Kasumi-1 (cell line): ENCODE measurements at places on chromosomes 13 and 19.

DNA sequence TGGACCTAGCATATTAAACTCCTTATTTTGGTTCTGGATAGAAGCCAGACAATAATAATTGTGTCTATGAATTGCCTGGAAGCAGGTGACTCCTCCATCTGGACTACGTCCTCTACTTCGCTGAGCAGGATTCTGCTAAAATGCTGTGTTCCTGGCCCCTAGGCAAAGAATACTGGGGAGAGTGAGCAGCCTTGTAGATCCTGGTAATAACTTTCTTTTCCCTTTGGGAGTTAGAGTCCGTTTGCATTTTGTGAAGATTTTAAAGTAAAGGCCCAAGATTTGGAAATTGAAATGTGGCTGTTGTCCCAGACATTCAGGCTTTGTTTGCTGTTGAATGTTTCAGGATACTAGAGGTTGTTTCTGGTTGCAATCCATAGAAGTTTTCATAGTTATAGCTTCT, 511.9 kb upstream of the KLF12 start:
- no peak for DNase-seq

DNA sequence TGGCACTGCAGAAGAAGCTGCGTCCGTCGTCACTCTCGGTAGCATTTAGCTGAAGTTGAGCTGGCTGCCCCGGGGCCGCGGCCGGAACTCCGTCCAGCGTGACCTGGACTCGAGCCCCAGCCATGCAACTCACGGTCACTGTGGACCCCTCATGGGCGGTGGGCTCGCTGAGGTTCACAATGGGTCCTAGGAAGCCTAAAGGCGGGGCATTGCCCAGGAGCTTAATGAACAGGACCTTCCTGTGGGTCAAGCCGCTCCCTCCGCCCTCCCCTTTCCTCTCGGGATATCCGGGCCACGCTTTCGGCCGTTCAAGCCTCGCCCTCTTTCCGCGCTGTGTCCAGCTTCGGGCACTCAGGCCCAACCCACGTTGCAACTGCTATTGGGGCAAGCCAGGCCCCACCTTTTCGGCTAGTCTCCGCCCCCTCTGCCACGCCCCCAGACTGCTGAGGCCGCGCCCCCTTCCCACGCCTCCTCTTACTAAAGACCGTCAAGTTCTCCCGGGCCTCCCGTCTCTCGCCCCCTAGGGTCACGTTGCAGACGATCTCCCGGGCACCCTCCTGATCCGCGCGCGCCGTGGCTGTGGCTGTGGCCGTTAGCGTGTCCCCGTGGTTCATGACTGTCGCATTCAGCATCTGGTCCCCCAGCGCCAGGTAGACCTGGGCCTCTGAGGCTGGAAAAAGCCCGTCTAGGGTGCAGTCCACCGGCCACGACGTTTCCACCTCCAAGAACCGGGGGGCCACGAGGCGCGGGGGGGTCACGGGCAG, 1.4 kb upstream of the RAVER1 start:
- DNase-seq: no peak

GRCh38 chr13:42047561-42048341, 697 bp upstream of the DGKH start:
- DNase-seq: peak; percentile 72

DNA sequence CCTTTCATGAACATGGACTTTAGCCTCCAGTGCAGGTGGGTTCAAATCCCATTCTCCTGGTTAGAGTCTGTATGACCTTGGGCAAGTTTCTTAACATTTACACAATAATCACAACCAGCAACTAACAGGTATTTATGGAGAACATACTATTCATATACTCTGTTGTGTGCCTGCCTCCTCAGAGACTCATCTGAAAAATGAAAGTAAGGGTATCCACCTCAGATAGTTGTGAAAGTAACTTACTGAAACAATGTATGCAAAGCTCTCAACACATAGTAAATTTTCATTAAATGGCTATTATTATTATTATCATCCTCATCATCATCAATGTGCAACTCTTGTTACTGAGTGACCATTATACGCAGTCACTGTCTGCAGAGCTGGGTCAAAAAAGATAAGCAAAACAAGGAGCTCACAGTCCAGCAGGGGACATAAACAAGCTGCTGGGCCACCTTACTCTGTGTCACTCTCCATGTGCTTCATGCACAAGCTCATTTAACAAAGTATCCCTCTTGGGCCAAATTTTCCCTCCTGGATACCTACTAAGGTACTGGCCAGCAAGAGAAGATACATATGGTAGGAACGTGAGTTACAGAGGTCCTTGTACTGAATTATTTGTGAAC, 70.9 kb upstream of the FNDC3A start:
- no peak for DNase-seq

GRCh38 chr19:28889941-28890670, 322.8 kb downstream of the UQCRFS1 start:
- DNase-seq: no peak

GRCh38 chr13:52776726-52777125, 37.1 kb upstream of the CNMD start:
- DNase-seq: no peak

DNA sequence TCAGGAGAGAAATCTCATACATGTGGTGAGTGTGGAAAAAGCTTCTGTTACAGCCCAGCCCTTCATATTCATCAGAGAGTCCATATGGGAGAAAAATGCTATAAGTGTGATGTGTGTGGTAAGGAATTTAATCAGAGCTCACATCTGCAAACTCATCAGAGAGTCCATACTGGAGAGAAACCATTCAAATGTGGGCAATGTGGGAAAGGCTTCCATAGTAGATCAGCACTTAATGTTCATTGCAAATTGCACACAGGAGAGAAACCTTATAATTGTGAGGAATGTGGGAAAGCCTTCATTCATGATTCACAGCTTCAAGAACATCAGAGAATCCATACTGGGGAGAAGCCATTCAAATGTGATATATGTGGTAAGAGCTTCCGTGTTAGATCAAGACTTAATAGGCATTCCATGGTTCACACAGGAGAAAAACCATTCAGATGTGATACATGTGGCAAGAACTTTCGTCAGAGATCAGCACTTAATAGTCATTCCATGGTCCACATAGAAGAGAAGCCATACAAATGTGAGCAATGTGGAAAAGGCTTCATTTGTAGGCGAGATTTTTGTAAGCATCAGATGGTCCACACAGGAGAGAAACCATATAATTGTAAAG, 15.2 kb downstream of the ZNF221 start:
- no peak for DNase-seq

- DNase-seq: no peak
Measured at GRCh38 chr13:66794340-66795031, 435.6 kb downstream of the PCDH9 start.

GRCh38 chr19:17751912-17752273, 616 bp downstream of the FCHO1 start:
- DNase-seq: no peak

- DNase-seq: peak; percentile 33
Measured at GRCh38 chr13:25874907-25875306, 176.9 kb downstream of the SHISA2 start.

GRCh38 chr19:55173714-55174409, 6.2 kb downstream of the SYT5 start:
- no peak for DNase-seq

- DNase-seq: no peak
Measured at GRCh38 chr13:28889086-28889732, 69.1 kb downstream of the MTUS2 start.

- no peak for DNase-seq
Measured at GRCh38 chr13:107367258-107367657, 799.3 kb upstream of the ARGLU1 start.

- no peak for DNase-seq
Measured at GRCh38 chr13:101230271-101230890, 185.9 kb downstream of the NALCN start.

DNA sequence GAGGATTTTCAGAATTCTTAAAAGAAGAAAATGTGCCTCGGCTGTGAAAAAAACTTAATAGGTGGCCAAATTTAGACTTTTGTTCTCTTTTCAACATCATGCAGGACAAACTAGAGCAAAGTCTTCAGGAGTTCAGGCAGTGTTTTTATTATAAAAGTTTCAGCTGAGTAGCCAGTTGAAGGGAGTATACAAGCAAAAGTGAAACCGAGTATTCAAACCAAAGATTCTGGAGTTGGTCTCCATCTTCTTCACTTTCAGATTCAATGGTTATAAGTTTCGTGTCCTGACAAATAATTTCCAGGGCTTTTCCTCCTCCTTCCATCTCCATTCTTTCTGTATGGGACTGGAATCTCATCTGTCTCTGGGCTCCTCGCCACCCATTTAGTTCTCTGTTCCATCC, 379.7 kb downstream of the GPC5 start:
- DNase-seq: no peak

- DNase-seq: no peak
Measured at GRCh38 chr19:41776700-41777099, 19.7 kb upstream of the CEACAM3 start.

GRCh38 chr13:47017476-47017875, 120.6 kb upstream of the HTR2A start:
- DNase-seq: no peak

- no peak for DNase-seq
Measured at GRCh38 chr13:73303851-73304250, 245.0 kb downstream of the KLF5 start.

DNA sequence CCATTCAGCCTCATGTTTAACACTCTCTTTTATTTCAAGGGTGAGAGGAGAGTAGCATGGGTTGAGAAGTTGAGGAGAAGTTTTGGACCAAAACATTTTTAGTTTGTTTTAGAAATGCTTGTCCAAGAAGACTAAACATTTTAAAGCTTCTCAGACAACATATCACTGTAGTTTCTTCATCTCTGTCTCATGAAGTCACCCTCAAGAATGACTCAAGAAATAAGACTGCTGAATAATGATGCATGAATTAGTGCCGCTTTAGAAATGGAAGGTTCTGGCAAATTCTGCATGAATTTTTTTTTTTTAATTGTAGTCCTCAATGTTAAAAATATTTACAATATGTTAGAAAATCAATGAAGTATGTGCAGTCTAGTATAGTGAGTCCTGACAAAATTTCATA, 422.7 kb upstream of the ARGLU1 start:
- no peak for DNase-seq

GRCh38 chr13:114185182-114185971, 6.3 kb downstream of the CFAP97D2 start:
- no peak for DNase-seq

DNA sequence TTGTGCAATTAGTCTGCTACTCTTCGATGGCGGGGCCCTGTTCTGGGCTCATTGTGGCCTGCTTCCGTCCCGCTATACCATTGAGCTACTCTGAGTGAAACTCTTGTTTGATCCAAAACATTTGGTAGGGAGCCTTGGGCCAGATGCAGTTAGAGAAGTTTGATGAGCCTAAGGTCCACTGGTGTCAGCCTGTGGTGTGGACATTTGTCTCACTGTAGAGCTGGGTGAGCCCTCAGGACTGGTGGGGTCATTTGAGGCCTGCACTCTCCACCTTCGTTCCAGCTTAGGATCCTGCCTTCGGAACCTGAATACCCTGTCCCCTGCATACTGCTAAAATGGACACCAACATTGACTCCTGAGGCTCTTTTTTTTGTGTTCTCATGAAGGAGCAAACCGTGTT, 6.9 kb downstream of the UBAC2 start:
- no peak for DNase-seq

DNA sequence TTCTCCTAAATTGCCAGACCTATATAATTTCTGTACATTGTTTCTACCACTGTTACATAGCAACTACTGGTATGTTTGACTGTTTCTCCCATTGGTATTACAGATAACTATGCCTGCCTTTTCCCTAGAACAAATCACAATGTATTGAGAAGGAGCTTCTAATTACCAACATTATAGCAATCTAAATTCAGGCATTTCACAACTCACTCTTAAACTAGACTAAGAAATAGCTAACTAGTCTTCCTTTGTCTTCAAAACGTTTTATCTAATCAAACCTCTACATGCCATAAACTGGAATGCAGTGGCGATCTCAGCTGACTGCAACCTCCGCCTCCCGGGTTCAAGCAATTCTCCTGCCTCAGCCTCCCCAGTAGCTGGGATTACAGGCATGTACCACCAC, 18.2 kb downstream of the RBM26 start:
- DNase-seq: no peak

GRCh38 chr19:52961981-52962380, 700 bp downstream of the ZNF816 start:
- no peak for DNase-seq

GRCh38 chr19:11194656-11195558, 2.4 kb downstream of the KANK2 start:
- DNase-seq: peak; percentile 84

DNA sequence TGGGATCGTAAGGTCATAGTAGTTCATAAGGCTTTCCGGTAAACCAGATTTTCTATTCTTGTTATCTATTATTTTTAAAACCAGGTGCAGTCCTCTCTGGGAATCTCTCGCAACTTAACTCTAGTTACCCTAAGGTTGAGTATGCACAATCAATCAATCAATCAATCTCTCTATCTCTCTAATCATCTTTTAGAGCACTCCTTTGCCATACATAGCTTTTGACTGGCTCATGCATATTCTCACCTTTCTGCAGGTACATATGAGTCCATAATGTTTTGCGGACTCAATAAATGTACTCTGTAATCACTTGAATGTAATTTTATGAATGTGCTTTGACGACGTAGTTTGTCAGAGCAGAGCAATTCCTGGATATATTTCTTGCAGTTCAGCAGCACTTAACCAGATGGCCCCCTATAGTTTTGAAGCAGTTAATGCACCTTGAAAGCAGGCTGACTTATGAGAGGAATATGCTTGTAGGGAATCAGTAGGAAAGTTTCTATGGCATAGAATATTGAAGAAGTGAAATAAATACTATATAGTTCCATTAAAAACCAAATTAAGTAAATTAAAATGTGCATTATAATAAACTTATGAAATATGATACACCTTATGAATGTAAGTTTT, 524.7 kb downstream of the GPC5 start:
- DNase-seq: no peak

GRCh38 chr13:52925251-52925650, 76.8 kb upstream of the PCDH8 start:
- no peak for DNase-seq

DNA sequence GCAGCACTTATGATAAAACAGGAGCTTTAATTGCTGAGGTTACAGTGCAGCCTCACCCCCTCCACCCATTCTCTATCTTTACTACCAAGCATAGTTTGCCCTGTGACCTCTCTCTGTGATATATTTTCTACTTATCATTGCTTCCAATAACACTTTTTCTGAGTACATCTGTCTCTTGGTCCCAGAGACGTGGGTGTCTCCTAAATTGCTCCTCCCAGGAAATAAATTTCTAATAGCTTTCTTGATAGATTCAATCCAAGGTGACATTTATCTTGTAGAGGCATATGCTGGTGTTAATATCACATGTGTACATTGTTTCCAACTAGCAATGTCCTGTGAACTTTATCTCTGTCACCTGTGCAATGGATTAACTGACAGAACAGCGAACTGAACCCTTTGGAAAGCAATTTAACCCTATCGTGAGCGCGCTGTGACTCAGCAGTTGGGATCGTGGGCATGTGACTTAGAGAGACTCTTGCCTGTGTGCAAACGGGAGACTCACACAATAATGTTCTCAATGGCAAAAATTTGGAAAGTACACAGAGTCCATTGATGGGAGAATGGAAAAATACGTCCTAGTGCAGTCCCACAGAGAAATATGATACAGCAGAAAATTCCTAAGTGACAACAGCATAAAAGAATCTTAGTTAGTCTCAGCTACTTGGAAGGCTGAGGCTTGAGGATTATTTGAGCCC, 7.0 kb upstream of the MAP2K2 start:
- DNase-seq: no peak
